ENCODE measurements at places on chromosomes 7 and 10.
A peak's percentile ranks its signal among the peaks of the same experiment; 100 is the strongest.

DNA sequence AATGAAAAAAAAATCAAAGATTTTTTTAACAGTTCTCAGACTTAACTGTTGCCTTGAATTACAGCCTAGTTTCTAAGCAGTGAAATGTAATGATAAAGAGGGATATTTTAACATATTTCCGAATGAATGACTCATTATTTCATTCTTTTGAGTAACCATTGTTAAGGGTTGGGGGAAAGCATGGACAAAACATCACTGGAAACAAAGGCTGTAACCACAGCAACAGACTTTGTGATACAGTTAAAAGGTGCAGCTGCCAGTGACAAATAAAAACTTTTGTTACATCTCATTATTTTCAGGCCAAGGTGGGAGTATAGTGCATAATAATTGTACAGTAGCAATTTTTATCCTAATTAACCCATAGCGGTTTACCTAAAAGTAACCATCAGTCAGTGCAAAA is 172.6 kb downstream of the LRRTM3 start:
- DNase-seq, result peak; percentile 61

DNA sequence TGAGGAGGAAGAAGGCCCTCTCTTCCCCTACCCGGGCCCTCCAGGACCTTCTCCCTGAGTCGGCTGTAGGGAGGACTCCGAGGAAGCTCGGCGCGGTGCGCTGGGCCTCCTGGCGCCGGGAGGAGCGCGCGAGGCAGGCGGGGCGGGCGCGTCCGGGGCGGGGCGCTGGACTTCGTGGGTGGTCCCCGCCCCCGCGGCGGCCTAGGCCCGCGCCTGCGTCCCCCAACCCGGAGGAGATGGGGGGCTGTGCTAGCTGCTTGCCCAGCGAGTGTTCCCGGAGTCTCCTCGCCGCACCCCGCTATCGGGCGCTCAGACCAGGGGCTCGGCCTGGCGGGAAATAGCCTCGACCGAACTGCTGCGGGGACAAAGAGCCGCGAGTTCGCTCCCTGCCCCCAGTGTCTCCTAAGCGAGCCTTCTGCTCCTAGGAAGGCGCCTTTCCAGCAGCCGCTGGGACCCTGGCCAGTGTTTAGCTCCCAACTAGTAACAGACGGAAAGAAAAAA is 19.2 kb upstream of the SMO start:
- DNase-seq, result peak; percentile 85

DNA sequence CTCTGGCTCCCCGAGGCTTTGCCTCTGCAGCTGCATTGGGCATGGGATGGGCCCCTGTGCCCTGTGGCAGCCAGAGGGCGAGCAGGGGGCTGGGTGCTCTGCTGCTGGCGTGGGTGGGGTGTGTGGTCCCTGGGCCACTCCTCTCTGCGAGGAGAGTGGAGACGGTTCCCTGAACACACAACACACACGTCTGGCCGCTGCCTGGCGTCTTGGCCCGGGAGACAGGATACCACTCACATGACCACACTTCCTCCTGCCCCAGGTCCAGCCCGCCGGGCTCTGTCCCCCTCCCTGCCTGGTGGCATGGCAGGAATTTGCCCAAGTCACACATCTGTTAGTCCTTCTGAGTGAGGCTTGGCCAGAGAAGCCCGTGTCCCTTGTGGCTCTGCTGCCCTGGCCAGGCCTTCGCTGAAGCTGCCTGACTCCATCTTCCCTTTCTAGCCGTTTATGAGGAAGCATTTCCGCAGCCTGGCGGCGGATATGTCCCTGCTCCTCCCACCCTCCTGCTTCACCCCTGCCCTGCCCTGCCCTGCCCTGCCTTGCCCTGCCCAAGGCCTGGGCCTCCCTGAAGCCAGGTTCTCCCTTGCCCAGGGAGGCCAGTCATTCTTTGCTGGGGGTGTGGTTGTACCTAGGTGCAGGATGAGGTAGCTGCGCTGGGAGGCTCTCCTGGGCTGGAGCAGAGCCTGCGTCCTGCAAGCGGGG is 3.0 kb downstream of the BRI3 start:
- DNase-seq, result peak; percentile 80

DNA sequence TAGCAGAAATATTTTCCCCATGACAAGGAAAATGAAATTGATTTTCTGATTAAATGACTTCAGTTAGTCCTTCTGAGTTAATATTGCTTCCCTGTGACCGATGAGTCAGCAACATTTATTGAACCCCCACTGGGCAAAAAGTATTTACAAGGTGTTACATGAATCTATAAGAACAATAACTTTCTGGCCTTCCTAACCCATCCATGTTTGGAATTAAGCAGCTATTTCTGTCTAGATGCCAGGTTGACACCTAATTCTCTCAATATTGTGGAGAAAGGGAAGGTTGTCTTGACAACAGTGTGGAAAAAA is 112.9 kb upstream of the JAZF1 start:
- no peak for DNase-seq

DNA sequence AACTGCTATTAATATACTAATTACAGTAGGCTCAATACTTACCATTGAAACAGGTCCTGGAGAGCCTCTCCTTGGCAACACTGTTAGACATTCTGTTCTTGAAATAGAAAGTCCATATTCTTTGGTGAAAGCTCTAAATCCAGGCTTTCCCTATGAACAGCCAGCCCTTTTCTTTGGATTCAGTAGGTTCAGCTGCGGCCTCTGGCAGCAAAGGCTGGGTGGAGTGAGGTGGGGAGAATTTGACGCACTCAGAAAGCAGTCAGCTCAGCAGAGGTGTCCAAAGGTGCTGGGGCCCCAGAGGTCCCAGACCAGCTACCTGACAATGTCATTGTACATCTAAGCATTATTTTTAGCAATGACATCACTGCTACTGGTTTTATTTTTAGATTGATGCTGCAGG is 146.1 kb downstream of the GRK5 start:
- peak; percentile 68 for DNase-seq

DNA sequence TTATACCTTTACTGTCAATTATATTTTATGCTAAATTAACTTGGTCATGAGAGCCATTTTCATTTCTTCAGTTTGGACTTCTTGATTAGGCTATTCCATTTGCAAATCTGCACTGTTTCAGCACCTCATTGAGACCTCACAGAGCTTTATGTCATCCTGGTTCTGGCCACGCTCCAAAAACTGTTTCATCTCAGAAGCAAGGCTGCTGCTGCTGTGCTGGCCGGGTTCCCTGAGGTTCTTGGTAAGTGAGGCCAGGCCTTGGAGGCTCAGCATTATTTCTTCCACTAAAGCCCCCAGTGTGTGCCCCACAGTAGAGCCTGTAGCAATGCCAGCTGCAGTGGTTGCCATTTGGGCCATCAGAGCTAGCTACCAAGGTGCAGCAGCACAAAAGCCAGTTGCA is 7.8 kb upstream of the ZNF485 start:
- peak; percentile 46 for DNase-seq

- DNase-seq, result no peak
Observed at GRCh38 chr7:135768467-135768866, 19.9 kb upstream of the FAM180A start.

GRCh38 chr7:47521816-47522561 is 59.9 kb downstream of the TNS3 start:
- no peak for DNase-seq

DNA sequence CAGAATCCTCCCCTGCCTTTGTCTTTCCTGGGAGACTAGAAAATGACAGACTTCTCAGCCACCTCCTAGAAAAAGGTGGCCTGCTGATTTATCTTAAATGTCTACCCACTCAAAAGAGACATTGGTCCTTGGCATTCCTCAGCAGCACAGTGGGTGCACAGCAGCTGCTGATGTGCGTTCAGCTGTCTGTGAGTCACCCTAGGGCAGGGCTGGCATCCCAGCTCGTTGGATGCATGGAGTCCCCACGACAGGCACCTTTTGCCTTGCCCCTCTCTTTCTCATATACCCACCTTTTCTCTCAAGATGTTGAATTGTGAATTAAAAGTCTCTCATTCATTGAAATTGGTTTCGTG is 113.0 kb downstream of the DOCK1 start:
- no peak for DNase-seq

Data from muscle of leg (tissue), 16 donors.